ENCODE measurements at places on chromosomes 4 and X.

- no peak for DNase-seq
These were observed 82.2 kb downstream of the TENM3 start for GRCh38 chr4:182325397-182325796.

DNA sequence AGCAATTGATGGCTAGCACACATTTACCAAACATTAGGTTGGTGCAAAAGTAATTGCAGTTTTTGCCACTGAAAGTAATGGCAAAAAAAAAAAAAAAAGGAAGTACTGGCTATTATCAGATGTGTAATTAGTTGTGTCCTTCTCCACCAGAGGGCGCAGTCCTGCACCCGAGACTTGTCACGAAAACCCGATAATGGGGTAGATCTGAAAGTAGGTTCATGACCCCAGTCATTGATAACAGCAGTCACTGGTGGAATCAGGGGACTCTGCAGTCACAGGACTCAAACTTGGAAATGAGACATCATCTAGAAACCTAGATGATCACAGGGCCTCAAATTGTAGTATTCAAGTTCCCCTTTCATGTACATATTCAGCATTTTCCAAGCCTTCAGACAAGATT is 13.1 kb upstream of the ACOT9 start:
- DNase-seq = no peak

DNA sequence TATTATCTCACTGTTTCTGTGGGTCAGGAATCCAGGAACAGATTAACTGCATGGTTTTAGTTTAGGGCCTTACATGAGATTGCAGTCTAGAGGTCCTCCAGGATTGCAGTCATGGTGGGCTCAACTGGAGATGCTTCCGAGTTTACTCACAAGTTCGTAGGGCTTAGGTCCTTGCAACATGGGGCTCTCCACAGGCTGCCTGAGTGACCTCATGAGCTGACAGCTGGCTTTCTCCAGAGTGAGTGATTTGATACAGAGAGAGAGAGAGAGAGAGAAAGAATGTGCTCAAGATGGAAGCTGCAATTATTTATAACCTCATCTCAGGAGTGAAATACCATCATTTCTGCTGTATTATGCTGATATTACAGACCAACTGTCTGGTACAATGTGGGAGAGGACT is 168.9 kb downstream of the GPAT3 start:
- no peak for DNase-seq

DNA sequence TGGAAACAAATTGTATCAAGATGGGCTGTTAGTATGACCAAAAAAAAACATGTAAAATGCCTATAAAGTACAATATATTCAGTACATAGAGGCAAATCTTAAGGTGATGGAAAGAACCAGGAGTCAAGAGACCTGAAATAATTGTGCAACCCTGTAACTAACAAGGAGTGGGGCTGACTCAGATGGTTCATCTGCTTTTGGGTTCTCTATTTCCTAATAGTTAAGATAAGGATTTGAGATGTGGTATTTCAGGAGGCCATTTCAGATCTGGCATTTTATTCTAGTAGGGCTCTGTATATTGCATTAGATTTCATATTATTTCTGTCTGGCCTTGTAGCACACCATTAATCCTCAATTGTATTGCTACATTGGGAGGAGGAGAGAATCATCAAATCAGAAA is 268.4 kb downstream of the HS3ST1 start:
- no peak for DNase-seq

DNA sequence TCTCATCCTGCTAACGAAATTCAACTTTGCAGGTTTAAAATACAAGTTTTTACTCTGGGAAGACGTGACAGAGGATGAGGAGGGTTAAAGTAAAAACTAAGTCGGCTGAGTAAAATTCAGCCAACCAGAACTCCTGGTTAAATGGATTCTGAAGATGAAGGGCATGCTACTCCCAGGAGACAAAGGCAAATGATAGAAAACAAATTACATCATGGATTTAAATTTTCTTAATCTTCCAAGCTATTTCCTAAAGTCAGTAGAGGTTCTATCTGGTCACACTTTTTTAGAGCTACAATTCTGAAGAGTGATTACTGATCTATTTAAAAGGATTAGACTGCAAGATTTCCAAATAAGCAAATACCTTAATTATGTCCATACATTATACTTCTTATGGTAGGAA is 47.9 kb downstream of the ZNF827 start:
- no peak for DNase-seq

GRCh38 chr4:71290476-71290875 is 48.3 kb upstream of the SLC4A4 start:
- DNase-seq = no peak

GRCh38 chr4:165288226-165288625 is 39.2 kb upstream of the MSMO1 start:
- no peak for DNase-seq

- DNase-seq = no peak
These were observed 9.9 kb upstream of the SPATA4 start for GRCh38 chr4:176205299-176205698.
